Left renal pelvis (tissue), 4 donors: ENCODE measurements at places on chromosomes 5 and 9. TPM values are rescaled to one million over a fixed set of nuclear protein-coding genes. Genes with fewer than 3 reads are reported as not detected.

CKMT2 gene
- 5.2 TPM for polyA plus RNA-seq

- no peak for DNase-seq
These were observed 571.7 kb downstream of the KCTD16 start for GRCh38 chr5:144742361-144742760.

DNA sequence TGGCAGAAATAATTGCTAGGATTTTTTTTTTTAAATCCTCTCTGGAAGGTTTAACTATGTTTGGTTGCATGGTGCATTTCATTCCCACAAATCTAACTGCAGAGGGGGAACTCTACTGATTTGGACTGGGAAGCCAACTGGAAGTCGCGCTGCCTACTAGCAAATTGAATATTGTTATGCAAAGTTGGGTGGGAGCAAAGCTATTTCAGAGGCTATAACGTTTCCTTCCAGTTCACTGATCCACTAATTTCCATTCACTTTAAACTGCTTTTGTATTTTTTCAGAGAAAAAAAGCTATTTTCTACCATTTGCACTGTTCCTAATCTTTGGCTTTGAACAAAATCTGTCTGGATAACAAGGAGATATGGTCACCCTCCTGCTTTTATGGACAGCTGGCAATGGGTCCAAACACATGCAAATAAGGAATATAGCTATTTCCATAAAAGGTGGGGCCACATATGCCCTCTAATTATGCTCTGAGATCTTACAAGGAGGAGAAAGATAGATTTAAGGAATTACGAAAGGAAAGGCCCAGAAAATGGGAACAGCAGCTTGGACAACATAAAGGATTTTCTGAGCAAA is 40.1 kb downstream of the MACIR start:
- DNase-seq: no peak

- DNase-seq: no peak
These were observed 144.8 kb downstream of the HSPA4 start for GRCh38 chr5:133196441-133197085.

GRCh38 chr9:121852651-121853616 is 201.5 kb downstream of the DAB2IP start:
- no peak for DNase-seq

GRCh38 chr5:125180231-125180829 is 433.9 kb upstream of the ZNF608 start:
- no peak for DNase-seq

DNA sequence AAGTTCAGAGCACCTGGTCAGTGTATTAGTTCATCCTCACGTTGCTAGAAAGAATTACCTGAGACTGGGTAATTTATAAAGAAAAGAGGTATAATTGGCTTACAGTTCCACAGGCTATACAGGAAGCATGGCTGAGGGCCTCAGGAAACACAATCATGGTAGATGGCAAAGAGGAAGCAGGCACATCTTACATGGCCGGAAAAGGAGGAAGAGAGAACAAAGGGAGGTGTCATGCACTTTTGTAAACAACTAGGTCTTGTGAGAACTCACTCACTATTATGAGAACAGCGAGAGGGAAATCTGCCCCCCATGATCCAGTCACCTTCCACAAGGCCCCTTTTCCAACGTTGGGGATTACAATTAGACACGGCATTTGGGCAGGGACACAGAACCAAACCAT is 28.8 kb upstream of the CAVIN4 start:
- DNase-seq: no peak

DNA sequence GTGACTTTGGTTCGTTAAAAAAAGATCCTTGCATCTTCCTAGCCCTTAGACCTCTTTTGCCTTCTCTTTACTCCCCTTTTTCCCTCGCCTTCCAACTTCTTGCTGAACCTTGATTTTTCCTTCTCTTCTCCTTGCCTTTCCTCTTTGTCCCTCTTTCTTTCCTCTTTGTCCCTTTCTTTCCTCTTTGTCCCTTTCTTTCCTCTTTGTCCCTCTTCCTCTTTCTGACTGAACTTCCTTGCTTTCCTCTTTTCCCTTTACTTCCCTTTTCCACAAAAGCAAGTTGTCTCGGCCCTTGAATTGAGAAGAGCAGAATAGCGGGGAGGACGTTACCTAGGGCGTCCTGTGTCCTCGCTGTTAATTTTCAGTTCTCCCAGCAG is 1.4 kb upstream of the MLLT3 start:
- no peak for DNase-seq

- DNase-seq: no peak
These were observed 8.0 kb upstream of the TLR4 start for GRCh38 chr9:117696154-117696553.
